ENCODE measurements at places on chromosomes 5 and 9.
A peak's percentile ranks its signal among the peaks of the same experiment; 100 is the strongest.

DNA sequence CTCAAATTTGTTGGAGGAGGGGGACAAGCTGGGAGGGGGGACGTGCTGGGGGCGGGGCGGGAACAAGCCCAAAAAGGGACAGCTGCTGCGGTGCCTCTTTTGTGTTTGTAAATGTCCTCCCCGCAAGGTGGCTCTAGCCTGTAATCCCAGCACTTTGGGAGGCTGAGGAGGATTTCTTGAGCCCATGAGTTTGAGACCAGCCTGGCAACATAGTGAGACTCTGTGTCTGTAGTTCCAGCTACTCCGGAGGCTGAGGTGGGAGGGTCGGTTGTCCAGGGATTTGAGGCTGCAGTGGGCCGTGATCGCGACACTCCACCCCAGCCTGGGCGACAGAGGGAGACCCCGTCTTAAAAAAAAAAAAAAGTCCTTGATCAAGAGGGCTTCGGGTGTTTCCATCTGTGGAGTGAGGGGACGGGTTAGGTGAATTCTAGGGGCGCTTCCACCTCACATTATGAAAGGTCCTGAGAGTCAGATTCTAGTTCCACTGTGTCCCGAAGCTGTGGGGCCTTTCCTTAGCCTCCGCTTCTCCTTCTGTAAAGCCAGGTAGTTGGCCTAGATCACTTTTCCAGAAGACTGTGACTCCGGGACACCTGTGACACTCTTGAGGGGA lies 779 bp upstream of the CTNNA1 start:
- peak; percentile 72 for DNase-seq

DNA sequence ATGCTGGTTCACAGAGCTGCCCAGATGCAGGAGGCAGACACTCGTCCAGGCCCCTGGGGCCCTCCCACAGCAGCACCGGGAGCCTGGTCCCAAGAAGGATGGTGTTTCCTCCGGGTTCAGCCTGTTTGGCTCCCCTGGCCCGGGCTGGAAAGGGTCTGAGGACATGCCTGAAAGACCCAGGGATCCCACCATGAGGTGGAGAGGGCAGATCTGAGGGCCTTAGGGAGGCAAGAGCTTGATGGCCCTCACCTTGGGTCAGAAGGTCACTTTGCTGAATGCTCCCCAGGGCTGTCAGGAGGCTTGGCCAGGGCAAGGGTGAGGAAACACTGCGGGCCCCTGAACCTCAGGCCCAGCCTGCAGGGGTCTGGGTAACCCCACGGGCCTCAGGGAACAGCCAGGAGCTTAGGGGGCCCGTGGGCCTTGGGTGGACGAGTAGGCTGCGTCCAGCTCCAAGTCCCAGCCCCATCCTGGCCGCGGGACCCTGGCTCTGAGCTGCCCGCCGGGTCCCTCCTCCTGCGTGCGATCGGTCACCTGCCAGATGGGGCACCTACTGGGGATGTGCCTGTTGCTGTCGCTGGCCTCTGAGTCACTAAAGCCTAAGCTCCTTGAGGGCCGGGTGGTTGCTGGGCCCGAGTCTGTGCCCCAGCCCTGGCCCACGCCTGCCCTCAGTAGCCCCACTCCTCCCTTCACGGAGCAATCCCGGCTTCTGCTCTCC lies 106.2 kb downstream of the ZNF354C start:
- no peak for DNase-seq

DNA sequence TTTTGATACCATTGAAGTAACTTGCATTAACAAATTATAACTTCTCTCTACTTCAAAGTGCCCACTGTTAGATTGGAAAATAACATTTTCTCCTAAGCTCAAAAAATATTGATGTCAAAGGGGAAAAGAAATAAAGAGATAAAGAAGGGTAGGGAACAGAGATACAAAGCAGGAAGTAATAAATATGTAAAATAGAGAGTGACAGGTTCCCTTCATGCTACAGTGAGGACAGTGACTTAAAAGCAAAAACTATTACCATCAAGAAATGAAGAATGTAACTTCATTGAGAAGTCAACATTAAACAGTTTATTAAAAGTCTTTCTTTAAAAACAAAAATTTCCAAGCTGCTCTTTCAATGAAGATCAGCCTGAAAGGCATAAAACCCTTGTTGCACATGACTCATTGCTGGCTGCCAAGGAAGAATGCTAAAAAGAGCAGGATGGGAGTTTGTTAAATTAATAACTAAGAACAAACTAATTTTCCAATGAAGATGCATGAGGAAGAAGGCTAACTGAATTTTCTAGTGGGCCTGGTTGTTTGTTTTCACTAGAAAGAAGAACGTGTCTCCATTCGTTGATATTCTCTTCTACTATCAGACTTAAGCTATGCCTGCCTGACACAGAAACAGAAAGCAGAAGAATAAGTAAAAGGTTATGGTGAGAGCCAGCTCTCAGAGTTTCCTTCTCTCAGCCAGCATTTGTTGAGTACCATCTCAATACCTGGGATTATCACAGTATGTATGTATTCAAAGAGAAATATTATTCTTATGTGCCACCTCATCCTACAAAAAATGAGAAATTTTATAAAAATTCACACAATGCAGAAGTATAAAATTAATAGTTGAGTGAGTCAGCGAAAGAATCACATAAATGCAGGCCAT lies 197.8 kb upstream of the NREP start:
- no peak for DNase-seq

GRCh38 chr9:95103281-95103771 lies 214.2 kb downstream of the FANCC start:
- DNase-seq, result peak; percentile 77
